ENCODE measurements at places on chromosomes 2 and 18.

GRCh38 chr18:12838178-12838634 is 45.8 kb downstream of the PTPN2 start:
- H3K27ac ChIP-seq: no peak overlapping the region
- no peak overlapping the region for H3K4me3 ChIP-seq
- DNase-seq: peak; percentile 51
- peaks cover 3% of the 10 kb centered on the region for H3K4me1 ChIP-seq

- H3K4me1 ChIP-seq: peaks cover 11% of the 10 kb centered on the region
- H3K27ac ChIP-seq: no peak overlapping the region
- H3K4me3 ChIP-seq: no peak overlapping the region
- no peak for DNase-seq
- H3K36me3 ChIP-seq: no peaks in the 10 kb centered on the region
Measured at GRCh38 chr2:7329465-7329864, 412.3 kb downstream of the RNF144A start.

- H3K27ac ChIP-seq: no peak overlapping the region
- no peaks in the 10 kb centered on the region for H3K36me3 ChIP-seq
- no peak for DNase-seq
- no peaks in the 10 kb centered on the region for H3K4me1 ChIP-seq
Measured at GRCh38 chr2:100071335-100072043, 70.9 kb downstream of the AFF3 start.

GRCh38 chr18:68041327-68041726 is 524.8 kb upstream of the DSEL start:
- H3K27ac ChIP-seq: no peak overlapping the region
- H3K27me3 ChIP-seq: no peaks in the 10 kb centered on the region
- no peak overlapping the region for H3K4me3 ChIP-seq
- H3K4me1 ChIP-seq: no peaks in the 10 kb centered on the region
- DNase-seq: no peak

- no peaks in the 10 kb centered on the region for H3K36me3 ChIP-seq
- DNase-seq: peak; percentile 50
- H3K27ac ChIP-seq: no peak overlapping the region
- H3K4me3 ChIP-seq: no peak overlapping the region
- no peaks in the 10 kb centered on the region for H3K27me3 ChIP-seq
Measured at GRCh38 chr18:59861963-59862819, 37.6 kb upstream of the PMAIP1 start.

DNA sequence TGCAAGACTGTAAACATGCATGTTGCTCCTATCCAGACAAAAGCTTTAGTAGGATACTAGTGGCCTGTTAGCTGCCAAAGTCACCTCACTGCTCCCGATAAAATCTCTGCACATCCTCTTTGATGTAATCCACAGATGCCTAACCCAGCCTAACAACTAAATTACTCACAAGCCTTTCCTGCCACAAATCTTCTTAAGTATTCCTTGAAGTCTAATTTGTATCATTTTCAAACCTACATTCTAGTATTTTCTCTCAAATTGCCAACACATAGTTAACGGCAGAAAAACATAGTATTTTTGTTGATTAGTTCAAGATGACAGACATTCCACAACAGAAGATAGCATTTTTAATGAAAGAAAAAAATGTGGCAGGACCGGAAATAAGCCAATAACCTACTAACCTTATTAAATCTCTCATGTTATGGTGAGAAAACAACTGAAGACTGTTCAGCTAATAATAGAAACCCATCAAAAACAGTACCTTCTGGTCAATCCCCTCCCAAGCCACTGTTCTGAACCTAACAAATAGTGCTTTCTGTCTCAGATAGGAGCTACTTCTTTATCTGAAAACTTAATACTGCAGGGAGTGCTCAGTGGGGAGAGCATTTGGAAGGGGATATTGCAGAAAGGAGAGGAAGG is at the start of gene MPP4:
TSS of gene MPP4 (minus strand) at position 57 of the 639 bp plus-strand sequence. CDS start 4,690 bp downstream, outside the sequence.
- H3K4me3 ChIP-seq: no peak within 1 kb of the TSS
- H3K27ac ChIP-seq: no peak within 1 kb of the TSS
- no peaks in the 10 kb centered on the region for H3K27me3 ChIP-seq
- peaks cover 17% of the 10 kb centered on the region for H3K4me1 ChIP-seq
- peaks cover 37% of the 10 kb centered on the region for H3K36me3 ChIP-seq
- no peak for DNase-seq

- H3K36me3 ChIP-seq: no peaks in the 10 kb centered on the region
- no peaks in the 10 kb centered on the region for H3K27me3 ChIP-seq
- no peak overlapping the region for H3K27ac ChIP-seq
Measured at GRCh38 chr2:101157272-101157671, 6.1 kb upstream of the TBC1D8 start.

GRCh38 chr2:28620801-28621171 is 124.9 kb downstream of the PLB1 start:
- H3K4me3 ChIP-seq: no peak overlapping the region
- peak overlapping the region; percentile 42 for H3K27ac ChIP-seq
- DNase-seq: no peak
- peaks cover 4% of the 10 kb centered on the region for H3K4me1 ChIP-seq

DNA sequence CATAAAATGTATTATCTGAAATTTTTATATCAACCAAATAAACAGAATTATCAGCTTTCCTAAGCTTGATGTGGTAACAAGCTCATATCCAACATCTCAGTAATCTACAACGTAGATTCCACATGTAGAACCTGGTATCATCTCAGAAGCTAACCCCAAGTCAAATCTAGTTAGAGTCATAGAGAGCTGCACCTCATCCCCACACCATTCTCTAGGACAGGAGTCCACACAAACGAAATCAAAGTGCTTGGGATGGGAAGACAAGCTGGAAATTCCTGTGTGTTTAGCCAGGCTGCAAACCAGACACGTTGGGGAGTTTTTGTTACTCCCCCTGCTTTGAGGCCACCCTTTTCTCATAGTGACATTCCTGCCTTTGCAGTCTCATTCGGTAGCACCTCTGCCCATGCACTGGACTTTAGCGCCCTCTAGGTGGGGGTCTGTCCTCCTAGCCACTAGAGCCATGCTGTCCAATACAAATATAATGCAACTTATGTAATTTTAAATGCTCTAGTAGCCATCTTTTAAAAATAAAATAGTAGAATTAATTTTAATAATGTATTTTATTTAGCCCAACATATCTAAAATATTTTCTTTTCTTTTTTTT is 28.1 kb upstream of the SATB2 start:
- DNase-seq: peak; percentile 92
- H3K27me3 ChIP-seq: peaks cover 16% of the 10 kb centered on the region
- H3K4me1 ChIP-seq: no peaks in the 10 kb centered on the region
- no peak overlapping the region for H3K27ac ChIP-seq

DNA sequence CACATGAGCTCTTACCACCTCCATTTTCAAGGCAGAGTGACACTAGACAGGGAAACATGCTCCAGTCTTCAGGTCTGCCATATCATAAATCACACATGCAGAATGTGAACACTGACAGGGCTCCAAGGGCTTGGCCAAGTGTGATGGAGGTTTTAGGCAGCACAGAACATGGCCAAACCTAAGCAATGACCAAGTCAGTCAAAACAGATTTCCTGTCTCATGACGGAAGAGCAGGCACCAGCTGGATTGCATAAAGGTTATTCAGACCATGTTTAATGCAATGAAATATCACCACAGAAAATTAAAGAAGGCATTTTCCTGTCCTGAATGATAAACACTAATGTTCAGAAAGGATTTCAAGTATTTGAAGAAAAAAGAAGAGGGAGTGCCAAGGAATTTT is 72.5 kb downstream of the SUMO1 start:
- H3K4me1 ChIP-seq: peaks cover 11% of the 10 kb centered on the region
- no peaks in the 10 kb centered on the region for H3K27me3 ChIP-seq
- no peak overlapping the region for H3K4me3 ChIP-seq
- no peak overlapping the region for H3K27ac ChIP-seq
- no peak for DNase-seq
- no peaks in the 10 kb centered on the region for H3K36me3 ChIP-seq

DNA sequence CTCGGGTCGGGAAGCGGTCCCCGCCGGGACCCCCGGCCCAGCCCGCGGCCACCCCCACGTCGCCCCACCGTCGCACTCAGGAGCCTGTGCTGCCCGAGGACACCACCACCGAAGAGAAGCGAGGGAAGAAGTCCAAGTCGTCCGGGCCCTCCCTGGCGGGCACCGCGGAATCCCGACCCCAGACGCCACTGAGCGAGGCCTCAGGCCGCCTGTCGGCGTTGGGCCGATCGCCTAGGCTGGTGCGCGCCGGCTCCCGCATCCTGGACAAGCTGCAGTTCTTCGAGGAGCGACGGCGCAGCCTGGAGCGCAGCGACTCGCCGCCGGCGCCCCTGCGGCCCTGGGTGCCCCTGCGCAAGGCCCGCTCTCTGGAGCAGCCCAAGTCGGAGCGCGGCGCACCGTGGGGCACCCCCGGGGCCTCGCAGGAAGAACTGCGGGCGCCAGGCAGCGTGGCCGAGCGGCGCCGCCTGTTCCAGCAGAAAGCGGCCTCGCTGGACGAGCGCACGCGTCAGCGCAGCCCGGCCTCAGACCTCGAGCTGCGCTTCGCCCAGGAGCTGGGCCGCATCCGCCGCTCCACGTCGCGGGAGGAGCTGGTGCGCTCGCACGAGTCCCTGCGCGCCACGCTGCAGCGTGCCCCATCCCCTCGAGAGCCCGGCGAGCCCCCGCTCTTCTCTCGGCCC is 13.6 kb downstream of the SPEG start:
- DNase-seq: peak; percentile 85
- no peaks in the 10 kb centered on the region for H3K4me1 ChIP-seq
- no peak overlapping the region for H3K4me3 ChIP-seq

GRCh38 chr2:172200495-172201085 is 97.9 kb upstream of the DLX2 start:
- no peak overlapping the region for H3K4me3 ChIP-seq
- H3K27me3 ChIP-seq: no peaks in the 10 kb centered on the region
- H3K27ac ChIP-seq: no peak overlapping the region
- peak; percentile 64 for DNase-seq

GRCh38 chr18:48161911-48162698 is 231.6 kb upstream of the SMAD2 start:
- no peak for DNase-seq
- no peak overlapping the region for H3K27ac ChIP-seq
- H3K4me3 ChIP-seq: peak overlapping the region; percentile 75
- peaks cover 46% of the 10 kb centered on the region for H3K27me3 ChIP-seq
- H3K36me3 ChIP-seq: no peaks in the 10 kb centered on the region
- H3K4me1 ChIP-seq: no peaks in the 10 kb centered on the region

DNA sequence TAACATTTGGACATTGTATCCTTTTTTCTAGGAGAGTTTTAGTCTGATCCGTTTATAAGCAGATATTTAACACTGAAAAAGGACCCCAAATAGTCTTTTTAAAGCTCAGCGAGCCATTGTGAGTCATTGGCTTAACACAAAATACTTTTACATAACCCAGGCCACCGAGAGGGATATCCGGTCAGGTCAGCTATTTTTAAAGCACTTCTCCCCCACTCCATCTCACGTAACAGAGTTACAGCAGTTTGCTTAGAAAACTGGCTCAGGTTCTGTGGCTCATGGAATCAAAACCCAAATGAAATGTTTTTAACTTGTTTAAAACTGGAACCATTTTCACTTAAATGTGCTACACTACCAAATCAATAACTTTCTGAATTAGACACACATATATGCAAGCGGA is 23.9 kb downstream of the COL4A3 start:
- no peaks in the 10 kb centered on the region for H3K27me3 ChIP-seq
- H3K4me3 ChIP-seq: no peak overlapping the region
- H3K27ac ChIP-seq: no peak overlapping the region
- H3K4me1 ChIP-seq: no peaks in the 10 kb centered on the region

DNA sequence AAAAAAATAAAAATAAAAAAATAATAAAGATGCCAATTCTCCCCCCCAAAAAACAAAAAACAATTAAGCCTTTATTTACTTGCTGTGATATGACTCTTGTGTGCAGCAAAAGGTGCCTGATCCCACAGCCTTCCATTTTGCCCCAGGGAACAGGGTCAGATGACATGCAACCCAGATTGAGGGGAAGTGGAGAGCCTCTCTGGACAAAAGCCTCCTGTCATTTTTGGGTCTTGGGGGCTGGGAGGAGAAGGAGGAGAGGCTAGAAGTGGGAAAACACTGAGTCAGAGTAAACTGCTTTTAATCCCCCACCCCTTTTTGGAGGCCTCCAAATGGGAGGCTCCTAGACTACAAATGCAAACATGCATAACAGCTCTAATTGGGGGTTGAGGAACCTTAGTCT is 46.6 kb upstream of the SCG2 start:
- H3K27ac ChIP-seq: no peak overlapping the region
- H3K4me3 ChIP-seq: no peak overlapping the region
- no peaks in the 10 kb centered on the region for H3K27me3 ChIP-seq
- H3K4me1 ChIP-seq: no peaks in the 10 kb centered on the region
- DNase-seq: no peak
- H3K36me3 ChIP-seq: no peaks in the 10 kb centered on the region

- no peaks in the 10 kb centered on the region for H3K27me3 ChIP-seq
- no peak overlapping the region for H3K4me3 ChIP-seq
- peaks cover 5% of the 10 kb centered on the region for H3K4me1 ChIP-seq
- H3K36me3 ChIP-seq: no peaks in the 10 kb centered on the region
- peak; percentile 63 for DNase-seq
- no peak overlapping the region for H3K27ac ChIP-seq
Measured at GRCh38 chr18:48887905-48888772, 62.6 kb downstream of the SMAD7 start.

DNA sequence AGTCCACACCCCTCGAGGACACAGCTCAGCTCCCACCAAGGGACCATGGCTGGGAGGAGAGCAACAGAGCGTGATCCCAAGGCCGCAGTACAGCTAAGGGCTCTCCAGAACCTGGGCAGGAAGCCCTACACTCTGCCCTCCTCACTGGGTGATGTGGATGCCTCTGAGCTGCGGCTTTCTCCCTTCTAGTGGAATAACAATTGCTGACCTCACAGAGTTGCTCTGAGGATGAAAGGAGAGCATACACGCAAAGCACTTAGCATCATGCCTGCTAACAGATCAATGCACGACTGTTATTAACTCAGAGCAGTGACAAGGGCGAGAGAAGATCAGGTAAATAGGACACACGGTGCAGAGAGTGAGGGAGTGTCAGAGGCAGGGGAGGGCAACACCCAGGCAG is 74.2 kb downstream of the ZFP36L2 start:
- H3K27me3 ChIP-seq: no peaks in the 10 kb centered on the region
- DNase-seq: no peak
- no peak overlapping the region for H3K27ac ChIP-seq
- H3K4me3 ChIP-seq: no peak overlapping the region
- no peaks in the 10 kb centered on the region for H3K4me1 ChIP-seq

DNA sequence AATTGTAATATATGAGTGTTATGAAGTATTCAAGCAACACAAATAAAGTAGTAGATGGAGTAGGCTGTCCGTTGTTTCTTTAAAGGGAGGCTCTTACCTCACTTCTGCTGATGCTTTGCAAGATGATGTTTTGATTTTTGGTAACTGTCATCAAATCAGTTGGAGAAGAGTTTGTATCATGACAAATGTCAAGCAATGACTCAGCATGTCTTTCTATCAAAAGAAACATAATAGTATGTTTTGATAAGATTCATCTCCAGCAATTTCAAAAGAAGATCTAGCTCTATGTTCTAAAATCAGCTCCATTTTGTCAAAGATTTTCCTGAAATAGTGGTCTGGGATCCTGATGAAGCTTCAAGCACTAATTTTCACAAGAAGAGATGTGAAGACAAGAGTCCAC is 25.6 kb downstream of the MAP3K19 start:
- no peaks in the 10 kb centered on the region for H3K27me3 ChIP-seq
- H3K4me3 ChIP-seq: no peak overlapping the region
- no peak for DNase-seq
- no peaks in the 10 kb centered on the region for H3K4me1 ChIP-seq

GRCh38 chr18:51390702-51391101 is 193.2 kb upstream of the MEX3C start:
- no peak overlapping the region for H3K4me3 ChIP-seq
- no peaks in the 10 kb centered on the region for H3K4me1 ChIP-seq
- H3K27ac ChIP-seq: no peak overlapping the region
- no peak for DNase-seq
